ENCODE measurements at places on chromosomes 12 and 14.

- peak; percentile 20 for DNase-seq
Measured at GRCh38 chr14:89365061-89365801, 51.8 kb downstream of the FOXN3 start.

GRCh38 chr12:24921251-24922038 lies 27.5 kb downstream of the BCAT1 start:
- DNase-seq = no peak

DNA sequence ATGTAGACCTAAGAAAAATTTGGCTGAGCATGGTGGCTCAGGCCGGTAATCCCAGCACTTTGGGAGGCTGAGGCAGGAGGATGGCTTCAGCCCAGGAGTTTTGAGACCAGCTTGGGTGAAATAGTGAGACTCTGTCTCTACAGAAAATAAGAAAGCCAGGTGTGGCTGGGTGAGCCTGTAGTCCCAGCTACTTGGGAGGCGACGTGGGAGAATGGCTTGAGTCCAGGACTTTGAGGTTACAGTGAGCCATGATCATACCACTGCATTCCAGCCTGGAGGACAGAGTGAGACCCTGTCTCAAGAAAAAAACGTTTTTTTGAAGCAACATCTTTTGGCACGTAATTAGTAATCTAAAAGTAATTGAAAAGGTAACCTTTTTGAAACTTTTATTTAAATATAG lies 70.9 kb downstream of the FERMT2 start:
- DNase-seq = no peak

GRCh38 chr12:44960856-44961255 lies 84.7 kb upstream of the NELL2 start:
- DNase-seq = no peak

DNA sequence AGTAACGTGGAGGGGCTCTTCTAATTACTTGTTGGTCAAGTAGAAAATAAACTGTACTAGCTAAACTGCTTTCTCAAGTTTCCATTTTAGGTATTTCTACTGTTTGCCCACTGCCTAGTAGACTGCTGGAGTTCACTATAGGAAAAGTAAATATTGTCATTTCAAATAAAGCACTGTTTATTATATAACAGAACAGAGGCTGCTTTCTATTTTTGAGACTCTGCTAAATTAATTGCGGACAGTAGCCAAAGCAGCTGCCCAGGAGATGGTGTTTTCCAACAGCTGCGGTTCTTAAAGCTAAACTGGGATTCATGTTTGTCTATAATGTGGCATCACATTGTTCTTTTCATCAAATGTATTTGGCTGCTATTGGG lies 15.9 kb upstream of the SIX1 start:
- no peak for DNase-seq

DNA sequence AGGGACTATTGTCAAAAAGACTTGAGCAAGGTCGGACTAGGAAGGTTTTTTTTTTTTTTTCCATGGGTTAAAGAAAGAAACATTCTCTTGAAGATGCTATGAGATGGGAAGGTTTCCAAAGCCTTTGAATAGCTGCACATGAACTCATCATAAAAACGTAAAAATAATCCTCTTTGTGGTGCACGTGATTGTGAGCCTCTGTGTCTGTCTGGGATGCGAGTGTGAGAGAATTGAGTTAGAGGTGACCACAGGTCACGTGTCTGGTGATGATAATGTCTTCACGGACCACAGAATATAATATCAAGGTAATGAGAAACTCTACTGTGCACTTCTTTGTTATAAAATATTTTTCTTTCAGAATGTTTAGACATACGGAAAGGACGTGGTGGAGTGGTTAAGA lies 24.3 kb upstream of the ADGRD1 start:
- DNase-seq = no peak

- DNase-seq = no peak
Measured at GRCh38 chr14:22870811-22871223, 723 bp upstream of the LRP10 start.

GRCh38 chr14:102930138-102930752 lies 7.8 kb downstream of the AMN start:
- DNase-seq = no peak

DNA sequence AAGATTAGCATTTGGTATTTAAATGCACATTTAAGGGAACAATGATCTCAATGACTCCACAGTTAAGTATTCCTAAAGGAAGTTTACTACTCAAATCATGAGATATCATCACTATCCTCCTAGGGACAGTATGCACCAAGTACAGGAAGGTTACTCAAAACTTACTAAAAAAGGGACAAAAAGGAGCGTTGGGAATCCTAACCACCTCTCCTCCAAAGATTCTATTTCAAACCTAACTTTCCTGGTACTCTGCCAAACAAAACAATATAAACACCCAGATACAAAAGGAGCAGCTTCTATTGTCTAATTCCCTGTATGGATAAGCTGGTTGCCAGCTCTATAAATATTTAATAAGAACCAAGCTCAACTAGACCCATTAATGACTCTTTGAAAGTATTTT lies 377.7 kb downstream of the NUAK1 start:
- no peak for DNase-seq

- DNase-seq = no peak
Measured at GRCh38 chr12:21499765-21500164, 1.7 kb downstream of the RECQL start.

- DNase-seq = no peak
Measured at GRCh38 chr12:8995021-8995775, 5.9 kb downstream of the KLRG1 start.

DNA sequence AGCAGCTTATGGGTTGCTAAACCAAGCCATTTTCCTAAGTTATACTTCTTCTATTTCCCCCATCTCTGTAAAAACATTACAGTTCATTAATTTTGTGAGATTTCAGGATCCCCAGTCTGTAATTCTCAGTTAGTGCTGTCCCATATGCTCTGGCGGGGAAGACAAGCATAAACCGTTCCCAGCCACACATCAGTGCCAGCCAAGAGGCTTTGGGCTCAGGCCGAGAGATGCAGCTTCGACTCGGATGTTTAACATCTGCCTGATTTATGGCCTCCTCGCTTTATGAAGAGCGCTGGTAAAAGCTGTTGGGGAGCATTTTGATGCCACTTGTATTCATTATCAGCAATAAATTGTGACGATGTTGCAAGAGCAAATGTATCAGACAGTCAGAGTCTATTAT lies 349.1 kb upstream of the CCDC196 start:
- DNase-seq = no peak

DNA sequence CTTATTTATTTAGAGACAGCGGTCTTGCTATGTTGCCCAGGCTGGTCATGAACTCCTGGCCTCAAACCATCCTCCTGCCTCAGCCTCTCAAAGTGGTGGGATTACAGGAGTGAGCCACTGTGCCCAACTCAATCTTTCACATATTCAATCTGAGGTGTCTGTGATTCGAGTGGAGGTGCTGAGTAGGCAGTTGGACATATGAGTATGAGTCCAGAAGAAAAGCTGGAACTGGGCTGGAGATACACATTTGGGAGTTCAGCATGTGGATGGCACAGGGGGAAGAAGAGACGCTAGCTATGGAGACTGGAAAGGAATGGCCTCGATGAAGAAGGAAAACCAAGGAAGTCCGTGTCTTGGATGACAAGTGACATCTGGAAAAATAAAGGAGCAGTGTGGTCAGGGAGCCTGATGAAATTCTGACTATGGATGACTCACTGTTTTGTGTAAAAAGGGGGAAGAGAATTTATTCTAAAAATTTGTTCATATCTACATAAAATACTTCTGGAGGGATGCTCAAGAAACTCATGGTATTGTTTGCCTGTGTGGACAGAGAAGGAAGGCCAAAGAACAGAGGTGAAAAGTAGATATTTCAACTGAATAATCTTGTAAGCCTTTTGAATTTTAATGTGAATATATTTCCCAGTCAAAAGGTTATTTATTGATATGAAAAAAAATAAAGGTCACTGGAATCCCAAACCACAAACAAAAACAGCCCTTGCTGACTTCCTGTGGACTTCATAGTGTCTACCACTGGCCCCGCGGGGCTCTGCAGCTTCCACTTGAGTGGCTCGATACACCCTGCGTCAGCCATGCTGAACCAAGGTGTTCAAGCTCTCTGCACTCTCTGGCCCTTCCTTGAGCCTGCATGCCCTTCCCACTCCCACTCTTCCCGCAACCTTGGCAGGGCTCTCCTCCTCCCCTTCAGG lies 8.9 kb upstream of the LTA4H start:
- no peak for DNase-seq

GRCh38 chr14:95268350-95268749 lies 51.4 kb downstream of the CLMN start:
- DNase-seq = no peak

- DNase-seq = no peak
Measured at GRCh38 chr12:23640754-23641153, 308.7 kb downstream of the SOX5 start.

DNA sequence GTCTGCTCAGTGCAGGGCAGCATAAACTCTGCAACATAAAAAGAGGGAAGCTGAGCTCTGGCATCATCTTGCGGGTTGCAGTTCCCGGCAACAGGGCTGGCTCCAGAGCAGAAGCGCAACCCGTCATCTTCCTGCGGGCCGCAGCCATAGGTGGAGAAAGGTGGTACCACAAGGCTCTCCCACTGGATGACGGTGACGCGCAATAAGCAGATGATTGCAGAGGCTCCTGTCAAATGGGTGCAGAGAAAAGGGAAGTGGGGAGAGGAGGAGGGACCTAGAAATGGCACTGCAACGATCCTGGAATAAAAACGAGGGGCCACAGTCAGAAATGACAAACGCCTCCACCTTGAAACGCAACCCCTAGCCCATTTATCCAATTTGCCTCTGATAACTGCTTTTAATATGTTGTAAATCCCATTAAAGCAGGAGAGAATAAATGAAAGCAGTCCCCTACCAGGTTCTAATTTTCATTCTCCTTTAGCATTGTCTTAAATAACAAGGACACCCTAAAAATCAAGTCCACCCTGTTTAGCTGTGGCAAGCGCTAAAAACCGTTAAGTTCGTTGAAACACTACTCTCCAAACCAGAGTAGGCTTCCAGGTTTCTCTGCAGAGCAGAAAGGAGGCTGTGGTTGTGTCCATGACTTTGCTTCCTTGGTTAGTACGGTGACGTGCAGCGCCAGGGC lies 30.9 kb upstream of the TUBA1C start:
- DNase-seq = no peak

DNA sequence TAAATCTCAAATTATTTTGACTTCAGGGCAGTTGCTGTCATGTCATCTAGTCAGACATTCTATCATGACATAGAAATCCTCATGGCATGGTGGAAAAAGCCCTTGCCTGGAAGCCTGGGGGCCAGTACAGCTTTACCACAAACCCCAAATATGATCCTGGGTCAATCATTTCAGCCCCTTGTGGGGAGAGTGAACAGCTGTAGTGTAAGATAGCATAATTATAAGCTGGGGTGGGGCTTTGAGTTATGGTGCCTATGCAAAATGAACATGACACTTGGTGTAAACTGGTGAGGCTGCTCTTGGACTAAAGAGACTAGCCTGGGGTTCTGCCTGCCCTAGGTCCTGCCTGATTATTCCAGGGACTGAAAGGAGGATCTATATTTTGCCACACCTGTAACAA lies 207.7 kb upstream of the DDHD1 start:
- no peak for DNase-seq

GRCh38 chr12:116319233-116319897 lies 41.9 kb upstream of the MED13L start:
- no peak for DNase-seq

DNA sequence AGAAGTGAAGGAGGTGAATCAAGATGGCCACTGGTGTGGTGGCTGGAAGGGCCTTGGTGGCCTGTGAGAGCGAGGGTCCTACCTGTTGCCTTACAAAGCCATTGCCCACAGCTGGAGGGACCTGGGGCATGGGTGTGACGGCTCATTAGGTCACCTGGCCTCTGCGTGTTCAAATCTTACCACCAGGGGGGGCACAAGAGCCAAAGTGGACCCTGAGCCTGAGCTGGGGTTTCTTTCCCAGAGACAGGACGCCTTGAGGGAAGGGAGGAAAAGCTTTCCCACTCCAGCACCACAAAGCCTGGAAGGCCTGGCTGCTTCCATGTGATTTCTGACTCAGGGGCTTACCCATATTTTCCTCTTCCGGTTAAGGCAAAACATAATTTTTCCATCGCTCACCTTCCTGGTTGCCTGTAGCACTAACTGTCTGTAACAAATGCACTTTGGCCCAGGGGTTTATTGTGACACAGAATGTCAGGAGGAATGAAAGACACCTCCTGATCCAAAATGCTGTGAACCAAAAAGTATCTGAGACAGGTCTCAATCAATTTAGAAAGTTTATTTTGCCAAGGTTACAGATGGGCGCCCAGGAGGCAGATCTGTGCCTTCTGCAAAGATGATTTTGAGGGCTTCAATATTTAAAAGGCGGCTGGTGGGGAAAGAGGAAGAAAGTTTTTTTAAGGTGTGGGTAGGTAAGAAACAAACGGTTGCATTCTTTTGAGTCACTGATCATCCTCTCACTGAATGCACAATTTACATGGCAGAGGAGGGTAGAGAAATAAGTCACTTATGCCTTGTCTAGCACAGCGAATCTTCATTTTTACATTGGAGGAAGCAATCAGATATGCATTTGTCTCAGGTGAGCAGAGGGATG lies 4.3 kb upstream of the CD9 start:
- DNase-seq = peak; percentile 67

DNA sequence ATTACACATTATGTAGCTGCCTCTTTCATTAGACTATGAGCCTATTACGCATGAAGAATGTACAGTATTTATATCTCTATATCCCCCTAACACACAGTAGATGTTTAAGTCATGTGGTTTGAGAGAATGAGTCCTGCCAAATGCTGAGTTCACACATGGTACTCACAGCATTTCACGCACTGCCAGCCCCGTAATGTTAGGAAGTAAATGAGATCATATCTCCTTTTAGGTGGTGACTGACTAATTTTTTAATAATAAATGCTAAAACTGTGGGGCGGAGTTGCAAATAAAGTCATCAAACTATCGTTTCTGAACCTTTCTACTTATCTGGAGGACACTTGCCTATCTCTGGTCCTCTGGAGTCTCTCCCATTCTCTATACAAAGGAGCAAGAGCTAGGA lies 343.8 kb downstream of the ADAMTS20 start:
- DNase-seq = no peak

- no peak for DNase-seq
Measured at GRCh38 chr12:130127912-130128789, 34.1 kb upstream of the FZD10 start.

GRCh38 chr14:38410442-38410841 lies 154.5 kb upstream of the CLEC14A start:
- no peak for DNase-seq

DNA sequence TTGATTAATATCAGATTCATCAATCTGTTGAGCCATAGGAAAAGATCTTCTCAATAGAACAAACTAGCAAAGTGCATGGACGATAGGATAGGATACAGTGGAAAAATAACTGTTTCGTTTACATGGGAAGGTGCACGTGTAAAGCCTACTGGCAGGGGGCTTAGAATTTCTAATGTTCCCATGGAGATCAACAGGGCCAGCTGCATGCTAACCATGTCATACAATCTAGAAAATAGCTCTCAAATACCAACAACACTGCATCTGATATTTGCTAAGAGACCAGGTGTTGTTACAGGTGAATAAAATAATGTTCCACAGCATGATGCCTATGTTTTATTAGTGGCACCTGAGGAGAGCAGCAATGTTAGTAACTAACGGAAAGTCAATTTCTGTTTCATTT lies 72.5 kb downstream of the ACSS3 start:
- no peak for DNase-seq
